ENCODE measurements at places on chromosomes 3 and 15.

GRCh38 chr3:68996356-68996995 is 17.0 kb downstream of the EOGT start:
- no peak for DNase-seq

DNA sequence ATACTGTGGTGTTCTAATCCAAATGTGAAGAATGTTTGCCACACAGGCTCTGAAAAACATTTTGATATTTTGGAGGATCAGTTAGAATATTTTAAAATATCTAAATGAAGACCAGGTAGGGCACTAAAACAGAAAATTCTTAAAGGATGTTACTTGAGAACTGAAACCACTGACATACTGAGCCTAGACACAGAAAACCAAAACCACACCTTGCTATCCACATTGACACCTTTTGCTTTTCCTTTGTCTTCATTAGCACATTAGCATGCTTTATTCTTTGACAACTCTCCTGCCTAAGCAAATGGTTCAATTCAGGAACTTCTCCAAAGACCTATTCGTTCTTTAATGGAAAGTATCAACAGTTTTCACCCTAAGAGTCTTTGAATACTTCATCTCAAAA is 835.9 kb upstream of the GRM7 start:
- DNase-seq, result no peak

DNA sequence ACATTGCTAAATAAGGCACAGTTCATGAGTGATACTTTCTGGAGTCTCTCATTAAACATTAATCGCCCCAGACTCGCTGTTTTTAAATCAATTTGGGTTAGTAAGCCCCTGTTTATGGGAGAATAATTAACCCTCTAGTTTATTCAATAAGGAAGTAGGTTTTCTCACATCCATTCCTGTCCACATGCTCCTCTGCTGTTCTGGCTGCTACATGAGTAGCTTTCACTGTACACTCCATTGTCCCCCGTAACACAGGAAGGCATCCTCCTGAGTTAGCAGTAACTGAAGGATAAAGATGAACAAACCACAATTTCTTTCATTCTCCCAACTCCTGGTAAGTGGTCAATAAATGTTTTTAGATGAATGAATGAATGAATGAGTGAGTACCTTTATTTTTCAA is 378.5 kb downstream of the DIPK2A start:
- no peak for DNase-seq

DNA sequence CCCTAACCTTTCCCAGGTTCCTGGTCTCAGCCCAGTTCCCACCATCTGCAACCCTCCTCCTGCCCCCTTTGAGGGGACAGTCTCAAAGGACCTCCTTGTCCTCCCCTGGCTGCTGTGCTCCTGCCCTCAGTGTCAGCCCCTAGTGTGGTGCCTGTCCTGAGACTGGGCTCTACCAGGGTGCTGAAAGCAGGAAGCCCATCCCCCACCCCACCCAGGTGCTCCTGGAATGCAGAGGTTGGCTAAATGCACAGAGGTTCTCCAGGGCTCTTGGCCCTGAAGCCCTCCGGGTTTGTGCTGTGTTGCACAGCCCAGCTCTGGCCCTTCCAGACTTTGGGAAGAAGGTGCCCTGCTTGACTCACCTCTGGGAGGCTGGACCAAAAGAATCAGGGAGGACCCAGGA is 21.8 kb downstream of the C3orf18 start:
- no peak for DNase-seq

- DNase-seq, result no peak
These were observed 15.6 kb downstream of the SENP5 start for GRCh38 chr3:196883361-196883760.

GRCh38 chr3:143000528-143000927 is 842 bp upstream of the U2SURP start:
- DNase-seq, result no peak

DNA sequence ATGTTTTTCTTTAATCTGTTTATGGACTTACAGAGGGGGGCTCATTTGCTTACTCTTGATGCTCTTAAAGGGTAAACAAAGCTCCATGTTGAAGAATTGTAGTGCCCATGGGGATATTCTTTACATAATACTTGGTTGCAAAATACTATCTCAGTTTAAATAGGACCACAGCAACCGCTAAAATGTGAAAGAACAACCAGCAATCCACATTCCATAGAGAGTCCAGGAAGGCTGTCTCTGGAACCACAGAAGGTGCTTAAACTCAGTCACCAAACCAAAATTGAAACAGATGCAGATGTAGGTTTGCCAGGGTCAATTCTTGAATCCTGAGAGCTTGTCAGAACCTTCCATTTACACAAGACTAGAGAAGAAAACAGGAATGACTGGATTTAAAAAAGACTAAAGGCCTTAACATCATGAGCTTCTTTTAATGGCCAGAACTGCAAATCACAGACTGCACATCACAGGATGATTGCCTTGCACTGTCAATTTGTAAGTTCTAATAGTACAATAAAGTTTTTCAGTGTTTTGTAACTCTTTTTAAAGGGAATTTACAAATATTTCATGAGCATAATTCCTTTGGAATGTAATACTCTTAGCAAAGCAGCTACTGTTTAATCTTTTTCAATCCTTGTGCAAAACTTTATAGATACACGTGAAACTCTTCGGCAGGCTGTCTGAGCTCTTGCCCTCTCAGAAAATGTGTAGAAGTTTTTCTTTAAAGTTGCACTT is 661.6 kb downstream of the SI start:
- no peak for DNase-seq

DNA sequence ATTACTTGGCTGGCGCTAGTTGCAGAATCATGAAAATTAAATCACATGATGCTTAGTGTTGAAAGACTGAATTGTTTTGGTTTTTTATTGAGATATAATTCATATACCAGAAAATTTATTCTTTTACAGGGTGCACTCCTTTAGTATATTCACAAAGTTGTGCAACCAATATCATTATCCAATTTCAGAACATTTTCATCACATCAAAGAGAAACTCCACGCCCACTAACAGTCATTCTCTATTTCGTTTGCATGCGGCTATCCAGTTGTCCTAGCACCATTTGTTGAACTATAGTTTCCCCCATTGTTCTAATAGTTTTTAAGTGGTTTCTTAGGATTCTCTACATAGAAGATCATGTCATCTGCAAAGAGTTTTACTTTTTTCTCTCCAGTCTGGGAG is 3.7 kb downstream of the EHD4 start:
- no peak for DNase-seq

DNA sequence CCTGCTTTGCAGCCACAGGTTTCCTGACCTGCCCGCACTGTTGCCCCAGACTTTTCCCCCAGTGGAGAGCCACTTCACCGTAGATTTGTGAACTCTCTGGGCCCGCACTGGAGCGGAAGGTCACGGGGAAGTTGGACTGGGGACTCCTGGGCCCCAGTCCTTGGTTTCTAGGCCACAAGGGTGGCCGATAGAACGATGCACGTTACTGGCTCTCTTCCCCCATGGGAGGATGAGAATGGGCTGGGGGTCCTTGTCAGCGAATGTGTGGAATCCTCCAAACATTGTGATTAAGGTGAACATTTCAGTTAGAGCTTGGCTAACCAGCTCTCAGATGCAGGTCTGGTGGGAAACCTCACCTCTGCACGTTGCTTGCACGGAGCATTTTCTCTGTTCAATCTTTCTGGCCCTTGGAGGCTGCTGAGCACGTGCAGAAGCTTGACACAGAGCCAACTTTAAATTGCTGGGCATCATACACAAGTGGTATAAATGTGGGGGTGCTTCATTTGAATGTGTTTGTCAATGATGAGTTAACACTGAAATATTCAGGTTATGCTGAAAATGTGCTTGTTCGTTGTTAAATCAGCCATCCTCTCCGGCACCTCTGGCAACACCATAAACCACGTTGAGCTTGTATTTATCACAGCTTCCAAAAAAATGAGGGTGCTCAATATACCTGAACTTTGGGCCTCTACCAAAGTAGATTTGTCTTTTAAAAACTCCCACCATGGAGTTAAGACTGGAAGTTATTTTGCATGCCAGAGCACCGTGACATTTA is 976 bp downstream of the DIS3L start:
- DNase-seq, result no peak

DNA sequence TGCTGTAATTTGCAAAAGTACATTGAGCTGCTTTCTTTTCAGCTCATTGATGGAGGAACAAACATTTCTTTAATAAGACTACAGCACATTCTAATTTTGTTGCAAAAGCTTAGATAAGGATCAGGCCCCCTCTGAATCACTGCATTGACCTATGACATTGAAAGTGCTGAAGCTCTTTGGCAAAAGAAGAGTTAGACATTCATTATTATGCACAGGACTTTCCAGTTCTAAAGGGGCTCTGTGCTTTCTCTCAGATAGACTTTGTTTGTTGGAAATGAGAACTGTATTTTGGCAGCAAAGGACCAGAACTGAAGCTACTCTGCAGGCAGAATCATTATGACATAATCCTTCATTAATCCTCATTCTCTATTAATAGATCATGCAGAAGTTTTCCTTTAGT is 252.9 kb upstream of the SOX2 start:
- no peak for DNase-seq

GRCh38 chr3:153919773-153920172 is 201.4 kb upstream of the ARHGEF26 start:
- no peak for DNase-seq

DNA sequence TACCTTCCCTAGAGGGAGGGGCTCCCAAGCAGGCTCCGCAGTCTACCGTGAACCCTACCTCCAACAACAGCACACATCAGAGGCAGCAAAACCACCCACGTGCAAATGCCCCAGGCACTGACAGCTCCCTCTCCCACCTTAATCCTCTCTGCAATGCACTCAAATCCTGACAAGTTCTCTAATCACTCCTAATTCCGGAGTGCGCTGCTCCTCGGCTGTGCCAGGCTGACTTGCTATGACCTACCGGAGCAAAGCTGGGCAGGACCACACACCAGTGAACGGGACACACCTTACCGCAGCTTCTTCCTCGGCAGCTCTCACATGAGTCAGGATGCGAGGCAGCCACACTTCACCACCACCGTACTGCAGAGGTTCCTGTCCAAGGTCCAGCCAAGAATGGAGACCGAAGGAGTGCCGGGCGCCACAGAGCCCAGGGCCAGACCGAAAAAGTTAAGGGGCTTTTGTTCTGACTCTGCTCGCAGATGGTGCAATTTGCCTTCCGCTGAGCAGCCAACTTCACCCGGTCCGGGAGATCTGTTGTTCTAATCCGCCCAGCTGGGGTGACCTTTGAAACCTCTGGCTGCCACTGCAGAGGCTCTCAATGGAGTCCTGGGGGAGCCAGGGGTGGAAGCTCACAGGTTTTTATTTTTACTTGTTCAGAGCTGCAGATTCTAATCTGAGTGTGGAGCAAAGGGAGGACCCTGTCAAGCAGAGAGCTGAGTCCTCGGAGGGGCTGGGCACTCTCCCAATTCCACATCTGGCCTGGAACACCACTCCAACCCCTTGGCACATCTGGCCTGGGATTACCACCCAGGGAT is 84.4 kb downstream of the MYLK start:
- DNase-seq, result no peak

GRCh38 chr15:101646672-101647071 is 5.5 kb downstream of the TM2D3 start:
- no peak for DNase-seq

GRCh38 chr15:84570164-84570735 is 30.6 kb upstream of the ZSCAN2 start:
- no peak for DNase-seq

GRCh38 chr3:118544458-118544857 is 490.2 kb downstream of the IGSF11 start:
- no peak for DNase-seq

DNA sequence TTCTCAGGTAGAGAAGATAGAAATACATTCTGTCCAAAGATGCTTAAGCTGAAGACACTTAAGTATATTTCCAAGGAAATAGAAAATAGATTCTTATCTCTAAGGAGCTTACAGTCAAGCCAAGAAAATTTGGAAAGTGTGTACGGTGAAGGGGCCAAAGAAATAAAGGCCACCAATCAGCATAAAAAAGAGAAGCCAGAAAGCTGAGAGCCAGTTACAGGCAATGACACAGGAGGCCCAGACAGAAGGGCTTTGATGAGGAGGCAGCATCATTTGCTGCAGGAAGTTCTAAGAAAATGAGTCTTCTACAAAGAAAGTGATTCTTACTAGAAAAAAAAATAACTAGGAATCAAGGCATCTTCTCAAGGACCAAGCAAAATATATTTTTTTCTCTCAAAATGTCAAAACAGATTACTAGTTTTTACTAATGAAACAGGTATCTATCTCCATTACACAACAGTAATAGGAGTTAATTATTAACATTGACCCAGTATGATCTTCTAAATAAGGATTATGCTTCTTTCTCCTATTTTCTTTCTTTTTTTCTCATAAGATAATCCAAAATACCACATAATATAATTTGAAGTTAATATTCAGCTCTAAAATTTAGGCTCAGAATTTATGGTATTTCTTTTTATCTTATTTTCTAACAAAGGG is 82.1 kb upstream of the PHLDB2 start:
- no peak for DNase-seq

- no peak for DNase-seq
These were observed 48.9 kb upstream of the ALCAM start for GRCh38 chr3:105317841-105318240.
